ENCODE measurements at places on chromosomes 12 and 14.

DNA sequence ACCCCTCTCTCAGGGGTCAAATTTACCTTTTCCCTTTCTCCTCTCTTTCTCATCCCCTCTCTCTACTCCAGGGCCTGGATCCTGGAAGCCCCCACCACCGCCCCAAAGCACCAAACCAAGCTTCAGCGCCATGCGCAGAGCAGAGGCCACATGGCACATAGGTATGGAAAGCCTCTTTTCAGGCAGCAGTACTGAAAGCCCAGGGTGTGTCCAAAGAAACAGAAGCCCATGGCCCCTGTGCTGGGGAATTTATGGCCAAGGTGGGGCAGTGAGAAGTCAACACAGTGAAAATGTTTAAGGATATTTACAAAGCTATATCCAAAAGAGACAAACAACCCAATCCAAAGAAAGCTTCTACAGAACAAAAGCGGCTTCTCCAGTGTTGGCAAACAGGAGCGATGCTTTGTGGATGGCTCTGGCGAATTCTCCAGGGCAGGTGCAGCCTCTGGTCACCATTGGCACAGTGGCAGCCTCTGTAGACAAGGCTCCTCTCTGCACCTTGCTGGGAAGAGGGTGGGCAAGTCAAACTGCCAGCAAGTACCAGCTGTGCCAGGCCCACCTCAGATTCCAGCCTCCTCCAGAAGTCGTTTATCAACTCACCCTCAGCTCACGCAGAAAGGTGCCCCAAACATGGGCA lies 4.7 kb upstream of the CPNE6 start:
- no peak for DNase-seq

GRCh38 chr14:86464341-86464740 lies 934.4 kb downstream of the FLRT2 start:
- no peak for DNase-seq

- no peak for DNase-seq
These were observed 168.8 kb downstream of the ANO4 start for GRCh38 chr12:100963381-100963780.

GRCh38 chr14:37223947-37224474 lies 26.3 kb downstream of the MIPOL1 start:
- no peak for DNase-seq

DNA sequence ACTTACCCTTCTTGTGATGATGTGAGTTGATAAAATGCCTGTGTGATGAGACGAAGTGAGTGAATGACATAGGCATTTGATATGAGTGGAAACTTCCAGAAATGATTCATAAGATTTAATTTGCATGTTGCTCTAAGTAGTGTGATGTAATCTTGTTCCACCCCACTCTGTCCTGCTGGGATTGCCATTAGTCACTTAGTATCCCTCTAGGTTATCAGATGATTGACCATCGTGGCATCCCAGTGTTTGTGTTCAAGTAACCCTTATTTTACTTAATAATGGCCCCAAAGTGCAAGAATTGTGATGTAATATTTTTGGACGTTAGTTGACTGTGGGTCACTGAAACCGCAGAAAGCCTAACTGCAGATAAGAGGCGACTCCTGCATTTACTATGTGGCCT lies 214.4 kb upstream of the DIO2 start:
- no peak for DNase-seq
